Thyroid gland (tissue), 4 donors: ENCODE measurements at places on chromosomes 13 and 19. TPM values are rescaled to one million over a fixed set of nuclear protein-coding genes. Genes with fewer than 3 reads are reported as not detected.

DNA sequence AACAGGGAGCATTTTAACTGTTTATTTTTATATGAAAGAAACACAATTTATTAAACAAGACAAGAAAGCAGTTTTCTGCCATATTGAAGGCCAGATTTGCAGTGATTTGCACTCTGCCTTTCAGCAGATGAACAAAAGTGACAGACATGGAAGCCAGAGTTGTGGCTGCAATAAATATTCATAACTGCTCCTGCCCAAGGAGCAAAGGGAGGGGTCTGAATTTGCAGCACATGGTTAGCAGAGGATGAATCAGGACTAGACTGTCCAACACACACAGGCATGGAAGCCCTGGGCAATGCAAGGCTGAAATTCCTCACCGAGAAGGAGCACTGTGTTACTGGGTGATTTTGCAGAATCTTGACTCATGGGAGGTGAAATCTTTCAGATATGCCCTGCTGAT, 418.2 kb downstream of the DCT start:
- H3K4me1 ChIP-seq = no peaks in the 10 kb centered on the region
- H3K4me3 ChIP-seq = no peak overlapping the region
- no peak overlapping the region for H3K27ac ChIP-seq
- no peaks in the 10 kb centered on the region for H3K36me3 ChIP-seq
- H3K27me3 ChIP-seq = no peaks in the 10 kb centered on the region

DNA sequence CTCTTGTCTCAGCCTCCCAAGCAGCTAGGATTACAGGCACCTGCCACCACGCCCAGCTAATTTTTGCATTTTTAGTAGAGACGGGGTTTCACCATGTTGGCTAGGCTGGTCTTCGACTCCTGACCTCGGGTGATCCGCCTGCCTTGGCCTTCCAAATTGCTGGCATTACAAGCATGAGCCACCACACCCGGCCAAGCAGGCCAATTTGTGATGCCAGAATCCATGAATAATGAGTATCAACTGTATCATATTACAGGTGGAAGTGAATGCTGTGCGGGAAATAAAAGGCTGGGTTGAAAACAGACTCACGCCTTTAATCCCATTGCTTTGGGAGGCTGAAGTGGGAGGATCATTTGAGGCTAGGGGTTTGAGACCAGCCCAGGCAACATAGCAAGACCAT, 3.6 kb upstream of the NFILZ start:
- H3K27ac ChIP-seq = no peak overlapping the region
- no peaks in the 10 kb centered on the region for H3K27me3 ChIP-seq
- H3K36me3 ChIP-seq = no peaks in the 10 kb centered on the region
- no peak for DNase-seq
- H3K4me3 ChIP-seq = no peak overlapping the region

DNA sequence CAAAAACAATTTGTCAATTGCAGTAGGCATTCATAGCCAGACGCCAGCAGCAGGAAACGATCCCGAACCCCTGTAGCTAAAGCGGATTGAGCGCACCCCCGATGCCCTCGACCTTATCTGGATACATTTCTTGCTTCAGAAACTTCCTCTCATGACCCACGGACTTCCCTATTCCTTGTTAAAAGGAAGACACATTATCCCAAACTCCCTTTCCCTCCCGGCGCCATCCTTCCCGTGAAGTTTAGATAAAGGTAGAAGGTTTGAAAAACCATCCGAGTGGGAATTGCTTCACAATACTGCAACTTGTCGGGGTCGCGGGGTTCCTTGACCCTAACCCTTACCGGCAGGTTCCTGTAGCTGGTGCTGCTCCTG, 977 bp downstream of the PCDH20 start:
- H3K36me3 ChIP-seq = no peaks in the 10 kb centered on the region
- no peaks in the 10 kb centered on the region for H3K4me1 ChIP-seq
- H3K27me3 ChIP-seq = no peaks in the 10 kb centered on the region
- peak overlapping the region; percentile 26 for H3K4me3 ChIP-seq
- no peak overlapping the region for H3K27ac ChIP-seq
- DNase-seq = no peak

GRCh38 chr19:6209233-6209632, 70.5 kb downstream of the MLLT1 start:
- H3K4me1 ChIP-seq = no peaks in the 10 kb centered on the region
- no peak for DNase-seq

GRCh38 chr19:28936001-28936400, 276.9 kb downstream of the UQCRFS1 start:
- H3K4me1 ChIP-seq = no peaks in the 10 kb centered on the region
- H3K27me3 ChIP-seq = no peaks in the 10 kb centered on the region
- no peaks in the 10 kb centered on the region for H3K36me3 ChIP-seq
- H3K4me3 ChIP-seq = no peak overlapping the region
- H3K27ac ChIP-seq = no peak overlapping the region

- H3K27me3 ChIP-seq = no peaks in the 10 kb centered on the region
- DNase-seq = no peak
- H3K4me3 ChIP-seq = no peak overlapping the region
- no peak overlapping the region for H3K27ac ChIP-seq
- H3K36me3 ChIP-seq = peaks cover 28% of the 10 kb centered on the region
- H3K4me1 ChIP-seq = peaks cover 20% of the 10 kb centered on the region
Measured at GRCh38 chr19:49853852-49854377, 3.0 kb downstream of the PTOV1 start.

Gene LPAR6
- 16.8 TPM for total RNA-seq

- H3K36me3 ChIP-seq = no peaks in the 10 kb centered on the region
- no peak overlapping the region for H3K27ac ChIP-seq
- H3K4me1 ChIP-seq = no peaks in the 10 kb centered on the region
Measured at GRCh38 chr13:96553796-96554195, 440.5 kb downstream of the OXGR1 start.

DNA sequence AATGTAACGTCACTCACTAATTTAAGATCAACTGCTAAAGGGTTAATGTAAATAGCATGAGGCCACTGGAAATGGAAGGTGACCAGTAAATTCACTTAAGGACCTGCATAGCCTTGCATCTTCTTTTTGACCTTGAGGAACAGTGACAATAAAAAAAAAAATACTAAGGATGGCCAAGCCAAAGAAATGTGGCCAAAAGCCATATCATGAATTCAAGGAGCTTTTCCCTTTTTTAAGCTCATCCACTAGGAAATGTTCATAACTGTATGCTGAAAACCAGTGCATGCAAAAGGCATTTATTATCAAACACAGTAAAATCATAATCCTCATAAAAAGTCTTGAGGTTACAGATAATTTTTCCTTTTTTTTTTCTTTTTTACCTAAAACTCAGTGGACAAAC, 77.5 kb downstream of the LHFPL6 start:
- no peak overlapping the region for H3K27ac ChIP-seq
- no peaks in the 10 kb centered on the region for H3K4me1 ChIP-seq
- H3K4me3 ChIP-seq = no peak overlapping the region
- no peak for DNase-seq

Gene LILRB3
- 4.4 TPM for total RNA-seq

- no peaks in the 10 kb centered on the region for H3K36me3 ChIP-seq
- H3K27me3 ChIP-seq = no peaks in the 10 kb centered on the region
Measured at GRCh38 chr13:31731921-31732320, 7.4 kb upstream of the RXFP2 start.

Gene ATP1A3
- total RNA-seq = not detected

GRCh38 chr19:14901675-14902260, 15.8 kb upstream of the OR7A17 start:
- DNase-seq = no peak
- H3K4me3 ChIP-seq = no peak overlapping the region
- no peaks in the 10 kb centered on the region for H3K27me3 ChIP-seq
- no peaks in the 10 kb centered on the region for H3K4me1 ChIP-seq

GRCh38 chr13:73939071-73939380, 195.2 kb downstream of the KLF12 start:
- H3K27ac ChIP-seq = no peak overlapping the region
- no peaks in the 10 kb centered on the region for H3K27me3 ChIP-seq
- H3K4me1 ChIP-seq = no peaks in the 10 kb centered on the region

GRCh38 chr19:18029617-18030338, 21.8 kb downstream of the ARRDC2 start:
- no peaks in the 10 kb centered on the region for H3K27me3 ChIP-seq
- H3K27ac ChIP-seq = no peak overlapping the region
- no peaks in the 10 kb centered on the region for H3K4me1 ChIP-seq
- DNase-seq = no peak

DNA sequence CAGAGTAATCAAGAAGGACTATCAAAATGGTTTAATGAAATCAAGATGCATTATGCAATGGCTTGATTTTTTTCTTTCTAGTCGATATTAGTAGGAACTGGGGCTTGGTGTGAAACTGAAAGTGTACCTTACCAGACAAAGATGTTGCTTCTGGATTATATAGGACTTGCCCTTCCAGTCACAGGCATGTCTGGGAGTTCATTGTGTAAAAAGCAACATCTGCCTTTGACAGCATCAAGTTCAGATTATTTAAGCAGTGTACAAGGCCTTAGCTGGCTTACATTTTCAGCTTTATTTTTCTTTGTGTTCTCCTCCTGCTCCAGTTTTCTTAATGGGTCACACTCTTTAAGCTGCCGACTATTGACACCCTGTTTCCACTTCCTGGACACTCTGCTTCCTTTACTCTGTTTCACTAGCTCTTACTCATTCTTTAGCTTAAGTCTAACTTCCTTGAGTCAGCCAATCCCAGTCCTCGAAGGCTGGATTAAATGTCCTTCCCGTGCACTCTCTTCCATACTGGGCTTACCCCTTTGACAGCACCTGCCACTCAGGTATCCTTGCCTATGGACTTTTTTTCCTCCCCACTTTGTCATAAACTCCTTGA, 29.4 kb upstream of the OLFM4 start:
- H3K4me3 ChIP-seq = no peak overlapping the region
- H3K36me3 ChIP-seq = no peaks in the 10 kb centered on the region
- H3K27ac ChIP-seq = no peak overlapping the region
- H3K4me1 ChIP-seq = peaks cover 8% of the 10 kb centered on the region
- DNase-seq = no peak

DNA sequence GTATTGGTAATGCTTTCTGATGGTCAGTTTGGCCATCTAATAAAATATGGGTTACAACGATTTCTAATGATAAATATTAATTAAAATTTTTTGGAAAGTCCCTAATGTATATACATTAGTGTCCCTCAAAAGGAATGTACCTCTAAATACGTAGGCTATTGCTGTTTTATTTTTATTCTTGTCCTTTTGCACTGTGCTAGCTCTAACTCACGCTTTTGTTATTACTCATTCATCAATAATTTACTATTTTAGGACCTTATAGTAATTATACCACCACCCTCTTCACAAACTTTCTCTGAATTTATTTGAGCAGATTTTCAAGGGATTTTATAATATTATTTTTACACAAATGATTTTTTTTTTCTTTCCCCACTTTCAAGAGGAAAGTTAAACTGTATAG, 795.9 kb upstream of the PCDH9 start:
- H3K27me3 ChIP-seq = no peaks in the 10 kb centered on the region
- peaks cover 8% of the 10 kb centered on the region for H3K4me1 ChIP-seq
- H3K36me3 ChIP-seq = no peaks in the 10 kb centered on the region
- peak overlapping the region; percentile 71 for H3K27ac ChIP-seq

GRCh38 chr19:50357178-50358100, 8.0 kb downstream of the NAPSA start:
- H3K27ac ChIP-seq = peak overlapping the region; percentile 83
- DNase-seq = peak; percentile 80
- no peaks in the 10 kb centered on the region for H3K36me3 ChIP-seq

Gene ZNF792
- total RNA-seq = 7.5 TPM

GRCh38 chr19:40641281-40641680, 40.1 kb downstream of the LTBP4 start:
- no peaks in the 10 kb centered on the region for H3K36me3 ChIP-seq
- no peak overlapping the region for H3K4me3 ChIP-seq
- no peak overlapping the region for H3K27ac ChIP-seq
- peaks cover 16% of the 10 kb centered on the region for H3K4me1 ChIP-seq

GRCh38 chr13:93226065-93226622, 463 bp upstream of the GPC6 start:
- H3K4me1 ChIP-seq = no peaks in the 10 kb centered on the region
- no peak overlapping the region for H3K4me3 ChIP-seq
- DNase-seq = no peak

Gene ZNF415
- total RNA-seq = 16.7 TPM

DNA sequence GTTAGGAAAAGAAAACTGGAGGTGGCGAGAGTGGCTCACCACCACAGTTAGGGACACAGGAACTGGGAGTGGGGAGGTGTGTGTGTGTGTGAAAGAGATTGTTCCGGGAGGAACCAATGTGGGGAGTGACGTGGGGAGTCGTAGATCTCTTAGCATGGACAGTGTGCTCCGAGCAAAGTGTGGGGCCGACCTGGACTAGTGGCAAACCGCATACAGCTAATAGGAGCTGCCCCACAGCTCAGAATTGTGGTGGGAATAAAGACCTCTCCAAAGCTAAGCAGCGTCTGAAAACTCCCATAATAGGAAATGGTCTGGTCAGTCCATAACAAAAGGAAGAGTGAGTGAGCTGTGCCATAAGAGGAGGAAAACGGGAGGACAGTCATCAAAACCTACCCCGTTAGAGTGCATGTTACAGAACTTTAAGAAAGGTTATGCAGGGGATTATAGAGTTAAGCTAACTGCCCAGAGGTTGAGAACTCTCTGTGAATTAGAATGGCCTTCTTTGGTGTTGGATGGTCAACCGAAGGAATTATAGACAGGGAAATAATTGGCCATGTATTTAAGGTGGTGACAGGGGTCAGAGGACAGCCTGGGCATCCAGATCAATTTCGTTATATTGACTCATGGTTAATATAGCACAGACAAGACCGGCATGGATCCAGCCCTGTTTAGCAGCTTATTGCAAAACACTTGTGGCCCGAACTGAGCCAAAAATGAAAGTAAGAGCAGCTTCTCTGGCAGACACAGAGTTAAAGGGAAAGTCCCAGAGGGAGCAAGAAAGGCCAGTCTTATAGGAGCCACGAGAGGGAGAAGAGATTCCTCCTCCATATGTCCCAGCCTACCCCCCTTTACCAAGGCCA, 8.9 kb upstream of the SLC15A1 start:
- H3K4me1 ChIP-seq = no peaks in the 10 kb centered on the region
- no peaks in the 10 kb centered on the region for H3K36me3 ChIP-seq
- no peak overlapping the region for H3K27ac ChIP-seq
- DNase-seq = no peak

DNA sequence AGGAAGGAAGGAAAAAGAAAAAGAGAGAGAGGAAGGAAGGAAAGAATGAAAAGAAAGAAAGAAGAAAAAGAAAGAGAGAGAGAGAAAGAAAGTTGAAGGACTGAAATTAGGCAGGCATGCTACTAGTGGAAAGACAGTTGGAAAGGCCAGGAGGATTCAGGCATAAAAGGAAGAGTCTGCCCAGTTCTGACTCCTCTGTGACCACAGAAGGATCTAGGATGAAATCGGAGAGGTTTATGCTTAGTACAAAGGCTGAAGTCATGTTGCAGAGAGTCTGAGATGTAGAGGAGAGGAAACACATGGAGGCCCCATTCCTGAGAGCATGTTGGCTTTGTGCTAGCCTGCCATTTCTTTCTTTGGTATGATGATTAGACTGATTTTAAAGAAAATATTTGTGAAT, 246.5 kb upstream of the ARGLU1 start:
- no peak overlapping the region for H3K4me3 ChIP-seq
- no peaks in the 10 kb centered on the region for H3K36me3 ChIP-seq
- no peaks in the 10 kb centered on the region for H3K27me3 ChIP-seq
- no peak overlapping the region for H3K27ac ChIP-seq
- no peak for DNase-seq
- H3K4me1 ChIP-seq = no peaks in the 10 kb centered on the region

- H3K36me3 ChIP-seq = no peaks in the 10 kb centered on the region
- no peak overlapping the region for H3K4me3 ChIP-seq
- no peak overlapping the region for H3K27ac ChIP-seq
- DNase-seq = no peak
Measured at GRCh38 chr19:28471731-28472510, 741.0 kb downstream of the UQCRFS1 start.
